NCI-H82 (cell line): ENCODE measurements at places on chromosomes 11 and 22.

DNA sequence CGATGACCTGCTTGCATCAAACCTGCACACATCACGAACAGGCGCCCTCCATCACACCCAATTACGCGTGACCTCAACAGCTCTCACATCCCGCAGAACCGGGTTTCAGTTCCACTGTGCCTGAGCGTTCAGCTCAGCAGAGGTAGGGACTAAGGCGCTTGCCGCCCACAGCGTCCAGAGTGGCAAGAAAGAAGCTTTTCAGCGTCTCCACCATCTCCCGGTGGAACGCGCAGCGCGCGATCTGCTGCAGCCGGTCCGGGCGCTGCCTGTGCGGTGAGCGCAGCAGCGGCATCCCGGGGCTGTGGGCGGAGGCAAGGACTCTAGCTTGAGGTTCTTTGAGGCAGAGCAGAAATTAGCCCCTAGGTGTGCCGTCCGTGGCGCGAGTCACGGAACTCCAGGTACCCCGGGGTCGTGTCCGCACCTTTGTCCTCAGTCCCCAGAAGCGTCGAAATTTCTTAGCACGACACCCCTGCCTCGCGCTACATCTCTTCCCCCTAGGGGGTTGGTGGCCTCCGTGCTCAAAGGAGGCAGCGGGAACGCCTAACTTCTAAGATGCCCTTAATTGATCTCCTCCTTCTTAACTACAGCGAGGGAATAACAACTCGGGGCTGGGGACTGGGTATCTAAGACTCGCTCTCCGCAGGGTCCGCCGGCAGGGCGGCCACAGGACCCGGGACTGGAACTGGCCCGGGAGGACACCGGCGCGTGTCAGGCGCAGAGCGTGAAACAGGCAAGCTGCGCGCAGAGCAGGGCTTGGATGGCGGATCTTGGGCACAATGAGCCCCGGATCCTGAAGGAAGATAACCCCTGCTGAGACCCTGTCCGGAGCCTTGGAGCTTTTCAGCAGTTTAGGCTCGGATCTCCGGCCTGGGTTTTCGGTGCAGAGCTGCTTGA is 1.7 kb upstream of the CALCA start:
- DNase-seq: peak; percentile 11

DNA sequence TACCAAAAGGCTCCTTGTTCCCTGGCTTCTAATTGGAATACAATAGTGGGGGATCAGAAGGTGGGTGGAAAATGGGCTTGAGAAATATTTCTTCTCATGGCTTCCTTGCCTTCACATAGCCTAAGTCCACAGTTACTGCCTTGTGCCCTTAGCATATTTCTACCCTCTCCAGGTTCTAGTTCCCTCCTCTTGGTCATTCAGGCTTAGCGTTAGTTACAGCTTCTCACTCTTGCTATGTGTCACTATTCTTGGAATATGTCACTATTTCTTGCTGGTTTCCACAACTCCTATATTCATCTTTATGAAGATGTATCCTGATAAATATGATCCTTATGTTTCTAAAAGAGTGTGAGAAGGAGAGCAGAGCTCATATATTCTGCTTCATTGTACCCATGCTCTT is 2.5 kb downstream of the OR2D2 start:
- DNase-seq: no peak

GRCh38 chr11:2768471-2769408 is 68.9 kb upstream of the KCNQ1OT1 start:
- no peak for DNase-seq

DNA sequence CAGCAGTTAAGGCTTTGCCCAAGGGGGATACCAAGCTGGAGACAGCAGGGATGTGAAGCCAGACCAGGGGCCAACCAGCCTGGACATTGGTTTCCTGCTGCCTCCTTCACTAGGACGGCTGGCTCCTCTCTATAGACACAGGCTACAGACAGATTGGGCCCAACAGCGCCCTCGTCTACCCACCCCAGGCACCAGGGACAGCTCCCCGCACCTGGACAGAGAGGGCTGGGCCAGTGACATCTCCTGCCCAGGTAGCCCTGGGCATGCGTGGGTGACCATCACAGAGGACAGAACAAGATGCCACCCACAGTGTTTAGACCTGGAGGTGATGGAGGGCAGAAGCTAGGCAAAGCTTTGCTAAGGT is 1.2 kb downstream of the DKK3 start:
- no peak for DNase-seq

DNA sequence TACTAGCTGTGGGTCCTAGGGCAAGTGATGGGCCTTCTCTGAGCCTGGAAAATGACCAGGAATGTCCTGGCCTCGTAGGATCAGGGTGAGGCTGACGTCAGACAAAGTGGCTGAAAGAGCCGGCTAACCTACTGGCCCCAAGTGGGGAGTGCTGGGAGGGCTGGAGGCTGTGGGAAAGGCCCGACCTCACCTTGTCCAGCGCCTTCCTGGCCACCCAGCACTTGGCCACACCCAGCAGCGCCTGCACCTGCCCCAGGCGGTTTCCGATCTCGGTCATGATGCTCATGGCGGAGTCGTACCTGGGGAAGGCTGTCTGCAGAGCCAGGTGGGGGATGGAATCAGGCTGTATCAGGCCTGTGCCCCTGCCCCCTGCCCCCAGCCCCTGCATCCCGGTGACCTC is 7.5 kb downstream of the RAPSN start:
- DNase-seq: no peak

DNA sequence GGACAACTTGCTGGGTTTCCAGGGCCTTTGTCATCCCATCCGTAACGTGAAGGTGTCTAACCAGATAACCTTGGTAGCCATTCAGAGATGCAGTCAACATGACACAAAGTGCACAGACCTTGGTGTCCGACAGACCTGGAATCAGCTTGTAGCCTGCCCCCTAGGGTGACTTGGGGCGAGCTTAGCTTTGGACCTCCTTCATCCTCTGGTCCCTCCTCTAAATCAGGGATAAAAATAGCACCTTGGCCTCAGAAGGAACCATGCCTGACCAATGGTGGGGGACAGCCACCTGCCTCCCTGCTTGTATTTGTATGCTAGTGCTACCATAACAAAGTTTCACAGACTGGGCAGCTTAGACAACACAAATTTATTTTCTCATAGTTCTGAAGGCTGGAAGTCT is 3.7 kb downstream of the SNRPD3 start:
- no peak for DNase-seq

DNA sequence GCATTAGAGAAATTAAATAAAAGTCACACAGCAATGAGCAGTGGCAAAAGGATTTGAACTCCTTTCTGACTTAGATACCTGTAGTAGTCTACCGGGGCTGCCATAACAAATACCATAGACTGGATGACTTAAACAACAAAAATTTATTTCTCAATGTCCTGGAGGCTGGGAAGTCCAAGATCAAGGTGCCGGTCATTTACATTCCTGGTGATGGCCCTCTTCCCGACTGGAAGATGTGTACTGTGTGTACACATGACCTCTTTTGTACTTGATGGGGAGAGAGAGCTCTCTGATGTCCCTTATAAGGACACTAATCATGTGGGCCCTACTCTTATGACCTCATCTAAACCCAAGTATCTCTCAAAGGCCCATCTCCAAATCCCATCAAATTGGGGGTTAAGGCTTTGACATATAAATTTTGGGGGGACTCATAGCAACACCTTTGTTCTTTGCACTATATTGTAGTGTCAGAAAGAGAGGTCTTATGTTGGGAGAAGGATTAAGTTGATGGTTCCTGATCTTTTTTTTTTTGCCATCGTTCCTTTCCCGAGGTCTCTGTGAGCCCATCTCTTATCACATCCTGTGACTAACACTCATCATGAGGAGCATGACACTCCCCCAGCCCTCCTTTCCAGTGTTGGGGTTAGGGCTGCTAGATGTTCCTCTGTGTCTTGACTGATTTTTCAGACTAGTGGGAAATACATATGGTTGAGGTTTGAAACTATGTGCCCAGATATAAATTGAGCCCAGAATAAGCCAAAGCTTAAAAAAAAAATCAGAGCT is 104.3 kb downstream of the TRAF6 start:
- no peak for DNase-seq

GRCh38 chr11:3195251-3196160 is 23.1 kb downstream of the MRGPRG start:
- DNase-seq: peak; percentile 44

DNA sequence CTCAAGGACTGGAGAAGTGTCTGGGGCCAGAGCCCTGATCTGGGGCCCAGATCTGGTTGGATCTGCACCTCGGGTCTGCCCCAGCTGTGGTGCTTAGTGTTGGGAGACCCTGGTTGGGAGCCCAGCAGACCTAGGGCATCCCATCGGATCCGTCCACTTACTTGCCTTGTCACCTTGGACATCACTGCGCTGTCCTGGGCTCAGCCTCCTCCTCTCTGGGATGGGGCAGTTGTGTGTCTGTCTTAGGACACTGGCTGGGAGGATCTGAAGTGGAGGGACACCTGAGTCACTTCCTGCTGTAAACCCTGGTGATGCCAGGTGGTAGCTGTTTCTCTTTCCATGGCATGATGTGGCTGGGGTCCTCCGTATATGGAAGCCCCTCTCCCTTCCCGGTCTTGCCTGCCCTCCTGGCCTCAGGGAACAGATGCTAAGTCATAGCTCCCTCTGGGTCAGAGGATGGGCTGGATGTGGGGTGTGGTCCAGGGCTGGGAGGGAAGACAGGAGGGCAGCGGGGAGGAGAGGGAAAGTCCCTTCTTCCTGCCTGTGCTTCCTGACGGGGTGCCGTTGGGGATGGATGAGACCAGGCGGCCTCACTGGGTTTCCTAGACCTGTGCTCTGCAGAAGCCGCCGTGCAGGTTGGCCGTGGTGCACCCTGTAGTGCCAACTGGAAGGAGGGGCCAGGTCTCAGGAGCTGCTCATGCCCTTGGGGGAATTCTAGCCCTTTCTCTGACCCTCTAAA is 12.1 kb upstream of the OMP start:
- DNase-seq: no peak

DNA sequence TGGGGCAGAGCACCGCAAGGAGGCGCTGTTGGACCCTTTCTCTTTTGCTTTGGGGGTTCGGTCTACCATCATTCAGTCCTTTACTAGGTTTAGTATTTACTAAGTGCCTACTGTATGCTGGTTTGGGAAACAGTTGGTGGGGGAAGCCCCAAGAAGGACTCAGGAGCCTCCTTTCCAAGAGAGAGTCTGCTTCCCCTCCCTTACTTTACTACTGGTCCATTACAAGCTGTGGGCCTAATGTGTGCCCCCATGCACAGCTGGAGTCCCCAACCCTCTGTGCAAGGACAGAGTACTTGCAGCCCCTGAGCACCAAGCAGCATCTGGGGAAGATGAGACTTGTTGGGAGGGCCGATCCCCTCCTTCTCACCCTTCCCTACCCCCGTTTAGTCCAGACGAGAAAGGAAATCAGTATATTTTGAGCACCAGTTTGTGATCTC is 876 bp upstream of the UBE2L6 start:
- DNase-seq: peak; percentile 84

DNA sequence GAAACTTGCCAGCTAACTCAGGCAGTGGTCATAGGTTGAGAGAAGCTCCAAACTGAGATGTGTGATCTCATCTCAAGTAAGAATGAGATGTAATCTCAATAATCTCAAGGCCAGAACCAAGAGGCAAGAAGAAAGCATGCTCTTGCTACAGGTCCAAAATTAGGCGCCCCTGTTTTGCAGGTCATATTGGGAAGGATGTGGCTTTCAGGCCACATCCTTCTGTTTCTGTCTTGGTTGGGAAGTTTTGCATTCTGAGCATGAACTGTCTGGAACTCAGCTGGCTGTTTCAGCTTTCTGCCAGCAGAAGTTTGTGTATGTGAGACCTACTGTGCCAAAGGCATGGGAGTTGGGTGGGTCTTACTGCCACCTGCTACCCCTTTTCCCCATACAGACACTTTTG is 67.5 kb upstream of the MS4A8 start:
- no peak for DNase-seq

GRCh38 chr11:133834682-133835592 is 10.4 kb downstream of the SPATA19 start:
- peak; percentile 68 for DNase-seq

DNA sequence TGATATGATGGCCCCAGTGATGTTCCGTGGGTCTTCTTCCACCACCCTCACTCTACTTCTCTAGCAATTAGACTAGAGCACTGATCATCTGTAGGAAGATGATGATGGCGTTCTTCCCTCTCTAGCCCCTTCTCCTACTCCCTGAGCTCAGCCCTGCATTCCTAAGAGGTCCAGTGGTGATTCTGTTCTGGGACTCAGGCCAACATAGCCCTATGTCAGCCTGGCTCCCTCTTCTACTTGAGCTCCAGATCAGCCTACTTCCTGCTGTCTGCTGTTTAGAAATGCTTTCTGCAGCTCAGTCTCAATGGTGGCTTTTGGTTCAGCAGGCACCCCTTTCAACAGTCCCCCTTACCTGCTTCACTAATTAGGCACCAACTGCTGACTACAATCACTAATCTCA is 86.1 kb upstream of the ZBED5 start:
- DNase-seq: no peak

GRCh38 chr11:60170566-60170965 is 12.3 kb downstream of the MS4A6A start:
- no peak for DNase-seq

DNA sequence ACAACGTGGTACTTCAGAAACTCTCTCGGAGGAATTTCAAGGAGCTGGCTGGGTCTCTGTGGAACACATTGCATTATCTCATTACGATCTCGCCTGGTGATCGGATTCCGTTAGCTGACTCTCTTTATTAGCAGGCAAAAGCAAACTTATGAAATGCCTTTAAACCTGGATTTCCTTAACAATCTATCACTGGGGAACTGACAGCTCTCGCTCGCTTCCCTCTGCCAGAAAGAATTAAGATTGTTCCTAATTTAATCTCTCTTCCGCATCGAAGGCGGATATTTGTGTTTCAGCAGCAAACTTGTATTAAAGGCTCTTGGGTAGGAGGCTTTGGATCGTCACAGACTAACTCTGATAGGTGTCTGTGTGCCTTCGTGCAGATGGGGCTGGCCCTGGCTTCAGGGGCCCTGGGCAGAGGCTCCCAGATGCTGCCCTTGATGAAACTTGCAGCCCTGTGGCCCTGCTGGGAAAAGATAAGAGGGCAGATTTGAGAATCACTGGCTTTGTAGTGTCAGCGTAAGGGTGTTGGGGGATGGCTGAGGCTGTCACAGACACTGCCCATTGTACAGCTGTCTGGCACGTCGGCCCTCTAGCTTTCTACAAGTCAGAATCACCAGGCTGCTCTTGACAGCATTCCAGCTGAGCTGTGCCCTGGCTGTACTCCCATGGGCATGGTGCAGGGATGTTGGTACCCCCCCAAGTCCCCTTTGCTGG is 162.2 kb upstream of the NECTIN1 start:
- DNase-seq: peak; percentile 75

DNA sequence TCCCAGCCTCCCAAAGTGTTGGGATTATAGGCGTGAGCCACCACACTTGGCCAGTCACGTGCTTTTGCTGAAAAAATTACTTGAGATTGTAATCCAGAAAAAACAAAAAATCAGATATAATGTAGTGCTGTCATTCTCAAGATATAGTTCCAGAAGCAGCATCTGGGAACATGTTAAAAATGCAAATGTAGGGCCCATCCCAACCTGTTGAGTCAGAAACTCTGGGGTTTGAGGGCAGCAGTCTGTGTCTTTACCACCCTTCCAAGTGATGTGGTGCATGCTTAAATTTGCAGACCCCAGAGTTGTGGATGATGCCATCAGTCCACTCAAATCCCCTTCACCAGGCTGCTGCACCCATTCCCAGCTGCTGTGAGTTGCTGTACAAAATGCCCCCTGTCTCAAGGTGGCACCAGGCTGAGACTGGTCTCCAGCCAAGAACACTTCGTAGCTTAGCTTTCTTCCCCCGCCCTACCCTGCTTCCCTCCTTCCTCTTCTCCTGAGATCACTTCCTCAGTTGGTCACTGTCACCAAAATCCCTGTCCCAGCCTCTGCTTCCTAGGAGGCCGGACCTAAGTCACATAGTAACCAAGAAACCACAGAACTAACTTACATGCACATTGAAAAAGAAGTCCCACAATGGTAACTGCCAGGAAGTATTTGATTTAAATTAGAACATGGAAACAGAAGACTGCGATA is 18.2 kb upstream of the ARRB1 start:
- DNase-seq: no peak

- DNase-seq: no peak
These were observed 35.1 kb upstream of the MICAL2 start for GRCh38 chr11:12075291-12075690.
